ENCODE measurements at places on chromosomes 2 and 18.
A peak's percentile ranks its signal among the peaks of the same experiment; 100 is the strongest.

DNA sequence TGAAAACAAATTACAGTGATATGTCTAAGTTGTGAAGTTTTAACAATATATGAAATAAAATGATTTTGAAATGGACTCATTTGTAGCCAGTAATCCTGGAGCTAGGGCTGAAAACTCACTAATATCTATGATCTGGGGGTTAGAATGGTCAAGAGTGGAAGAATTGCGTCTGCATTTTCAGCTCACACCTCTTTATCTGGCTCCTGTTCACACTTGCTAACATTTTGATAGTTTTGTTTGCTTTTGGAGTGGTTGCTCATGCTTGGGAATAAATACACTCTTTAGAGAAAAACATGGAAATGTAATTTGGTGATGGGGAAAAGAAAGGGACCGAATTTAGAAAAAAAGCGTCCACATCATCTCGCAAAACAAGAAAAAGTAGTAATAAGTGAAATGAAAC is 30.7 kb downstream of the UBE2F start:
- DNase-seq = no peak

GRCh38 chr2:22486343-22486742 is 898.6 kb upstream of the KLHL29 start:
- DNase-seq = no peak

DNA sequence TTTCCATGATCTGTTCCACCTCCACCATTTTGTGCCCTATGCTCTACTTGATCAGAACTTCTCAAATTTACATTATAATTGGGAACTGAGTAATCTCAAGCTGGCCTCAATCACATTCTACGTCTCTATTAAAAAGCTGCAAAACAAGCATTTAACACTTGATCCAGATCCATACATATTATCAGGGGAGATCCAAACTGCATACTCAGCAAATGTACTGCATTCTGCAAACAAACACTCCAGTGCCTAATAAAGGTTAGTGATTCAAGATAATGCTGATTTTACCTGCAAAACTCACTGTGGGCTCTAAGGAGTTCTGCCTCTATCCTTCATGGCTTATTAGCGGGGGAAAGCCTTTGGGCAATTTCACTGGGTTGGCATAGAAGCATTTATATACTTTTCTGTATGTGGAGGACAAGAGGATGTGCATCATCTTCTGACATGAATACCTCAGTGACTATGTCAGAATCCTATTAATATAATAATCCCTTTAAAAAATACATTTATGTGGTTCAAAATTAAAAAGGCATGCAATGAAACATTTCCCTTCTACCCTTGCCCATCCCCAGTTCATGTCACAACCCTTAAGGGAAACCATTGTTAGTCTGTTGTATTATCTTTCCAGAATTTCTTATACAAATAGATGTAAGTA is 40.2 kb downstream of the GALNT14 start:
- no peak for DNase-seq

DNA sequence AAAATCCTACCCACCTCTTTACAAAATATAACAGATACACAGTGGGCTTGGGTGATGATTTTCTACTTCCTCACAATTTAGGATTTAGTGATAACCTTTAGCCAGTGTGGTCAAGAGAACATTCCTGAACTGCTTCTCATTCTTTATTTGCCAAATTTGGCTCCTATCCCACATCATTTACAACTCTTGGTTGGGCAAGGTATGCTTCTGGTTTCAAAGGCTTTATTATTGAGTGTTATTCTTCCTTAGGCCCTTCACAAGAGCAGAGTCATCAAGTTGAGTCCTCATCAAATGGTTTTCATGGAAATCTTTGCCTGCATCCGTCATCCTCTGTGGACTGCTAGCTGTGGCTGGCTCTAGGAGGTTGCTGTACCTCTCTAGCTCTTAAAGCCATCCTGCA is 472.0 kb upstream of the ETAA1 start:
- DNase-seq = peak; percentile 47

- DNase-seq = peak; percentile 6
Observed at GRCh38 chr18:30792051-30792450, 250.5 kb downstream of the DSC3 start.

DNA sequence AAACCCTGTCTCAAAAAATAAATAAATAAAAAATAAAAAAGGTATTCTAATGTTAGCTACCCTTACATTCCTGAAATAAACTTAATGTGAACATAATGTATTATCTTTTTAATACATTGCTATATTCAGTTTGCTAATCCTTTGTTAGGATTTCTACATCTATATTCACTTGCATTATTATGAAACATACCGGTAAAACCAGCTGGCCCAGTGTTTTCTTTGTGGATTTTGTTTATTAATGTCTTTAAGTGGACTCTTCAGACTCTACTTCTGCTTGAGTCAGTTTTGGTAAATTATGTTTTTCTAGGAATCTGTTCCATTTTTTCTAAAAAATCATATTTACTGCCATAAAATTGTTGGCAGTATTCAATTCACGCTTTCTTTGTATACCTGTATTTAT is 34.5 kb downstream of the PTPN2 start:
- DNase-seq = no peak
